Pancreas (tissue), 10 donors: ENCODE measurements at places on chromosomes 7 and 10.

GRCh38 chr7:151088019-151088855 is 2.0 kb downstream of the AGAP3 start:
- DNase-seq = no peak

GRCh38 chr7:142311876-142312275 is 54.0 kb upstream of the PRSS58 start:
- DNase-seq = no peak

DNA sequence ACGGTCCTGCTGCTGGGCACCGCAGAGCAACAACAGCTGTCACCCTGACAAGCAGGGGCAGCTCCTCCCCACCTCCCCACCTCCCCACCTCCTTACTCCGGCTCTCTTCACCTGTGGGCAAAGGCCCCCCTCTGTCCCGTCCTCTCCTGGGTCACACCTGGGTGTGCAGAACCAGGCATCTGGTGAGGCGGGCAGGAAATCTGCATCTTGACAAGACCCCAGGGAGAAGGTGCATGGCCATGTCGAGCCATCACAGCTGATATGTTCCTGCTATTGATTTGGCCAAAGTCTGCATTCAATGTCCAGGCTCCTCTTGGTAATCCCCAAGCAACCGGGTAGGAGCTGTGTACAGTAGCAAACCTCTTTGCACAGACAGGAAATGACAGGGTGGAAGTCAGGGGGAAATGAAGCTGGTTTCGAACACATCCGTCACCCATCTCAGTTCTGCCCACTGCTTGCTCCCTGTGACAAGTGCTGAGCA is 554.2 kb downstream of the DNAJB6 start:
- DNase-seq = no peak

DNA sequence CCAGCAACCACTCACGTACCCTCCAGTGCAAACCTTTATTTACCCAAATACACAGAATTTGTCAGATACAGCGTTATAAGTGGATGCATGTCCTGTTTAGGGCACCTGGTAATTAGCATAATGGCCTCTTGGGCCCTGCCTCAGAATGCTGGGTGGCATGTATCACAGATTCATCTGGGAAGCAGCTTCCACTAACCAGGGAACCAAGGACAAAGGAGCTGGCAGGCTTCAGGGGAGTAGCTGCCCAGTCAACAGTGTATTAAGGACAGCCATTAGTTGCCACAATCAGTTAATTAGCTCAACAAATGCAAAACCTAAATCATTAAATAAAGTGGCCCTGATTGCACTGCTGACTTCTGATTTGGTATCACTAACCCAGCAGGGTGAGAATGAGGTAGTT is 105.7 kb downstream of the RAPGEF5 start:
- DNase-seq = no peak
